ENCODE measurements at places on chromosomes 6 and 20.
A peak's percentile ranks its signal among the peaks of the same experiment; 100 is the strongest.

- no peak for DNase-seq
Measured at GRCh38 chr20:53141201-53142050, 169.3 kb downstream of the TSHZ2 start.

- no peak for DNase-seq
Measured at GRCh38 chr6:163291622-163292021, 122.9 kb upstream of the QKI start.

- DNase-seq, result no peak
Measured at GRCh38 chr6:10393544-10394225, 21.2 kb downstream of the TFAP2A start.

GRCh38 chr6:84581494-84582259 lies 182.7 kb downstream of the TBX18 start:
- DNase-seq, result no peak

DNA sequence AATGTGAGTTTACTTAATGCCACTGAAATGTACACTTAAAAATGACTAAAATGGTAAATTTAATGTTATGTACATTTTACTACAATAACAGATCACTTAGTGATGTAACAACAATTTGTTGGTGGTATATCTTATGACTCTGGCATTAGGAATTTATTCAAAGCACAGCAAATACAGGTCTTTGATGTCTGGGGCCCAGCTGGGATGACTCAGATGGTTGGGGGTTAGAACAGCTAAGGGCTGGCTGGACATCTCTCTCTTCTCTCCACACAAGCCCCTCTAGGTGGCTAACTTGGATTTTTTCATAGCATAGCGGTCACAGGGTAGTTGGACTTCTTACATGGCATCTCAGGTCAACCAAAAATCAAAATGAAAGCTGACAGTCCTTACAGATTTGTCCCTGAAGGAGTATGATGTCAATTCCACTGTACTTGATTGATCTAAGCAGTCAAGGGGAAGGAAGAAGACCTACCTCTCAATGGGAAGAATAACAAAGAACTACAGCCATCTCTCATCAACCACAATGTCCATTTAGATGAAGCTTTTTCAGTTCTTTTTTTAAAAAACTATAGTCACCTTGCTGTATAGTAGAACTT lies 37.5 kb upstream of the LCA5 start:
- DNase-seq, result no peak

DNA sequence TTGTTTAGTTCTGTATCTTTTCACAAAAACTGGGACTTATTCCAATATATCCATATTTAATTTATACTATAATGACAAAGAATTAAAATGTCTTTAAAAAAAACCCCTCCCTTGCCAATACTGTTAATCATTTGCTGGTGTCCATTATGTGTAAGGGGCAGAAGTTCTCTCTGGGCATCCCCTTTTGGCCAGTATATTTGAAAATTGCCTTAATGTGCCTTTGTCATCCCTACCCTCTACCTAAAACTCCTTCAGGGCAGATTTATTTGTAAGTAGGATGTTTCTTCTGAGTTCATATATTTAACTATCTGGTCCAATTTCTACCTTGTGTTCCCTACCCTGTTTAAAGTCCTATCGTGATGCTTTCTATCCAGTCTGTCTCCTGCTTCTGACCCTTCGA lies 62.9 kb downstream of the ARHGAP18 start:
- DNase-seq, result no peak

DNA sequence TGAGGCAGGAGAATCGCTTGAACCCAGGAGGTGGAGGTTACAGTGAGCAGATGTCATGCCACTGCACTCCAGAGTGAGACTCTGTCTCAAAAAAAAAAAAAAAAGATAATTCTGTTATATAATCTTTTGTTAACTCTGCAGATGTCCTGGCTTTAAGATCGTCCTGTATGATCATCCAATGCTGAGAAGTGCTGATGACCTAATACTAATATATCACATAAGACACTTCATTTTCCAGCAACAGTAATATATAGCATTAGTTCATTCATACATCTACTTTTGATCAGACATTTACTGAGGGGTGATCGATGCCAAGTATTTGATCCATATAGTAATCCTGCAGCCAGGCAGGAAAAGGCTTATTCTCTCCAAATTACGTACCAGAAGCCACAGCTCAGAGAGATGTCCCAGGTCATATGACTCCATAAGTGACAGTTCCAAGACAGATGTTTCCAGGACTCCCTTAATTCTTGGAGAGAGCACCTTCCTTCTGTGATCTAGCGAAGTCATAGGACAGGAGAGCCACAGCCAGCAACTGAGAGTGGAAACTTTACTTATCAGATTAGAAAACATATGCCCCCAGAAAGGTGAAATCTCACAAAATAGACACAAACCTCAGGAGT lies 60.7 kb downstream of the SHLD1 start:
- no peak for DNase-seq

- peak; percentile 53 for DNase-seq
Measured at GRCh38 chr6:135162678-135163439, 18.2 kb upstream of the MYB start.

DNA sequence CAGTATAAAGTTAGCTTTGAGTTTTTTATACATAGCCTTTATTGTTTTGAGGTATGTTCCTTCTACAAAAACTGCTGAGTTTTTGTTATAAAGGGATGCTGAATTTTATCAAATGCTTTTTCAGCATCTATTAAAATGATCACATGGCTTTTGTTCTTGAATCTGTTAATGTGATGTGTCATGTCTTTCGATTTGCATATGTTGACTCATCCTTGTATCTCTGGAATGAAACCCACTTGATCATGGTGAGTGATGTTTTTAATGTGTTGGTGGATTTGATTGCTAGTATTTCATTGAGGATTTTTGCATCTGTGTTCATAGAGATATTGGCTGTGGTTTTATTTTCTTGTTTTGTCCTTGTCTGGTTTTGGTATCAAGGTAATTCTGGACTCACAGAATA lies 24.7 kb upstream of the BLCAP start:
- no peak for DNase-seq

GRCh38 chr6:52900536-52900935 lies 9.0 kb downstream of the GSTA3 start:
- no peak for DNase-seq

- DNase-seq, result no peak
Measured at GRCh38 chr6:151721671-151722070, 85.8 kb upstream of the ESR1 start.

DNA sequence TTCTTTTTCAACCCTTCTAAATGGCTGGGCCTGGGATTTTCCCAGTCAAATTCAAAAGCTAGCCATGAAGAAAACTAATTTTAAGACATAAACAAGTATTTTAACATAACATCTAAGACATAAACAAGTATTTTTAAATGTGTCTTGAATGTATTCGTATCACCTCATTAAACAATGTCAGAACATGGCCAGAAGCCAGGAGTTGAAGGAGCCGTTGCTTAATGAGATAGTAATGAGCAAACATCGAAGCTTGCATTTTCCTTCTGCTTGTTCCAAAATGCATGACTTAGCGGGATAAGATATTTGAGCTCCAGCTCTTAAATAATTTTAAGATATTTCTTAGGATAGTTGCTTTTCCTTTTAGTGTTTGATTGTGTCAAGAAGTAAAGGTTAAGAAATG lies 4.2 kb upstream of the RNF182 start:
- no peak for DNase-seq

DNA sequence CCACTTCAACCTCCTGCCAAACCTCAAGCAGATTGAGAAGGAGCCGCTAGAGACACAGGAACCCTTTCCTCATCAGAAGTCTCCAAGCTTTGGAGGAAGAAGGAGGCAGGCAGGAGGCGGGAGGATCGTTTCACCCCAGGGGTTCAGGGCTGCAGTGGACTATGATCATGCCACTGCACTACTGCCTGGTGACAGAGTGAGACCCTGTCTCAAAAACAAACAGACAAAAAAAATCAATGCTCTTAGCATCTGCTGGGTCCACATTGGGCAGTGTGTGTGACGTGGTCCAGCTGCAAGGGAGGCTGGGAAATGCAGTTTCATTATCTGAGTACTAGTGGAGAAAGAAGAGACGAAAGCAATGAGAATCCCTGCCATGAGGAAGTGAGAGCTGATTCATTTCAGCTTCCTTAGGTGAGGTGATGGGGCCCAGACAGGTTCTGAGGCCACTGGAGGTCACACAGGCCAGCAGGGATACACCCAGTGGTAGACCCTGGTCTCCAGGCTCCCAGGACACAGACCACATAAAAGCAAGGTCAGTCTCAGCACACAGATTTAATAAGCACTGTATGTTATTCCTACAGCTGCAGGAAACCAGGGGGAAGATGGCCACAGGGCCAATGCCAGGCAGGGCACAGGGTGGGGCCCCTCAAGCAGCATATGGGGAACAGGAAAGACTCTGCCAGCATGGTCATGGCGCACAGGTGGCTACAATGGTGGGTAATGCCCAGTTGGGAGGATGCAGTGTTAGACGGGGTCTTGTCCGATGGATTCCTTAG lies 4.3 kb downstream of the GFRA4 start:
- DNase-seq, result no peak

- no peak for DNase-seq
Measured at GRCh38 chr20:37893566-37894241, 9.2 kb upstream of the VSTM2L start.

- peak; percentile 34 for DNase-seq
Measured at GRCh38 chr6:151376440-151376839, 14.9 kb downstream of the ZBTB2 start.

DNA sequence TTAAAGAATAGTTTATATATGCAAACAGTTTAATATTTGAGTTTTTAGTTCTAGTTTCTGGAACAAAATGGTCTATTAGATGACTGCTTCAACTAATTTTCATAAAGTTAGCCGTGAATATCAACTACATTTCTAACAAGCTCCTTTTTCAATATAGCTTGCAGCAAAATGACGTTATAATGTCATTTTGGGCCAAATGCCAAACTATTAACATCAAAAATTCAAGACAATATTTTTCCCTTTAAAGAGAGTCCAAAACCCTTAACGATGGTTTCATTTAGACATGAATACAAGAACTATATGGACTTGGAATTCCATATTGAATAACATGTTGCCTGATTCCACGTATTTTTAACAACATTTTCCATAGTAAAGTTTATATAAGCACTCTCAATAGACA lies 91.0 kb downstream of the SMLR1 start:
- DNase-seq, result no peak

DNA sequence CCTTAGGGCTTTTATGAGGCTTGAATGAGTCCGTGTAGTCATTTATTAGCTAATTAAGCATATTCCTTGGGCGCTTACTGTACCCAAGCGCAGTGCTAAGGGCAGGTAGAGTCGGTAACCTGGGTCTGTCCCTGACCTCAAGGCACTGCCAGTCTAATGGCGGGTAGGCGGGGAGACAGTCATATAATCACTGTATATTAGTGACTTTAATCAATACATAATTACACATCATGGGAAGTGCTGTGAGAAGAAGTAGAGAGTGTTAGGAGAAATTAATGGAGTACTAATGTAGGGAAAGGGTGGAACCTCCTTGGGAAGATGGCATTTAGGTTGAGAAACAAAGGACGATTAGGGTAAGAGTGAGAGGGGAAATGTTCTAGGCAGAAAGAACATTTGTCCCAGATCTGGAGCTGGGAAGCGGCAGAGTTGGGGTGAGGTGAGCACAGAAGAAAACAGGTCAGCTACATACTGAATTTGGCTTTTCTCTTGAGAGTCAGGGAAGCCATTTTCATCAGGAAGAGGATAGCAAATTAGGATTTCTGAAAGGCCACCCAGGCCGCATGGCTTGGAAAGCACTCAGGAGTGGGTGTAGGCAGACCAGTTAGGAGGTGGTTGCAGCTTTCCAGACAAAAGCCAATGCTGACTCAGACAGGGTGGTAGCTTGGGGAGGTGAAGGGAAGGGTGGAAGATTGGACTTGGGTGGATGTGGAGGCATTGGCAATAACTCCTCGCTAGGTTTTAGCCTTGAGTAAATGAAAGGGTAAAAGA lies 954 bp upstream of the BLCAP start:
- DNase-seq, result no peak

GRCh38 chr6:90610751-90611542 lies 24.1 kb upstream of the MAP3K7 start:
- no peak for DNase-seq

DNA sequence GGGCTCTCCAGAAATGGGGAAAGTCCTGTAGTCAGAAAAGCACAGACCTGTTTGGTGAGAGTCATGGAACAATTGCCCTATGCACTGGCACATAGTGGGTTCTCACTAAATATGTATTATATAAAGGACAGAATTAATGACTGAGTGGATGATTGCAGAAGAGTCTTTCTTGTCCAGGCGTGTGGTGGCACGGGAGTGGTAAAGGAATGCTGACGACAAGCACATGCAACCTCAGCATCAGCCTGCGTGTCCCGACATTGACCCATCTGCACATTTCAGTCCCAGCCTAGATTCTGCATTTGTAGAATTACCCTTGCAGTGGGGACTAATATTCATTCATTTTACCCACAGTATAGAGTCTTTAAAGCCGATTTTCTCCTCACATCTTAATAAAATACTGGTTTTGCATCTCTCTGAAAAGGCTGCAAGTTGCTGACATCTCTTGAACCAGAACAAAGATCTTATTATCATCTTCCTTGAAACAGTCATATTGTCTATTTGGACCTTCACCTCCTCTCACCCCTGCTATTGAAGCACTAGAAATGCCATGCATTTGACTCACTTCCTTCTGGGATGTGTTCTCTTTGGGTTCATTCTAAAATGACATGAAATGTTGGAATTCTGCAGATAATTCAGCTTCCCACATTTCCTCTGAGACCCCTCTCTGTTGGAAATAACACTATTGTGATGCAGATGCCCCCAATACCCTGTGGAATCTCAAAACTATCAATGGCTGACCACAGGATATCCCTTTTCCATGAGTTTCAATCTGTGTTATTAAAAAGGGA lies 883.6 kb upstream of the FLRT3 start:
- no peak for DNase-seq

DNA sequence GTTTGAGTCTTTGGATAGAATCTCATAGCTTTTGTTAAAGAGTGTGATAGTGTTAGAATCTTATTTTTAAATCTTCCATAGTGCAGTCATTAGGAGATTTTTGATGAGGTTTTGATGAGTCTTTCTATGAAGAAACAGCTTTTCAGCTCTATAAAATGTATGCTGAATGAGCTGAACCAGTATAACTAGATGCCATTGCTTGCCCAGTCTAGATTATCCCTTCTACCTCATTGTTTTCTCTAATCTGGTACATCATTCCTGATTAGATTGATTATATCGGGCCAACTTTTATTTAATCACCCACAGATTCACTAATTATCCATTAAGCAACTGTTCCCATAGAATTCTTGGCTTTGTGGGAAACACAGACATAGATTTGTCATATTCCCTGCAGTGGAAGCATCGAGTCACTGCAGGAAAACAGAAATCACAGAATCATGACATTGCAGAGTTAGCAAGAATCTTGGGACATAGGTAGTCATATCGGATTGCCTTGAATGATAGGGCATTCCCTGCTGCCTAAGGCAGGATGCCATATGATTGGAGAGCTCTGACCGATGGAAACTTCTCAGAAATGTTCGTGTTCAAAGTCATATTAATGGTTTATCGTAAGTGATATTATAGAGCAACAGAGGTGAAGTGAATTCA lies 882.7 kb upstream of the FLRT3 start:
- no peak for DNase-seq

GRCh38 chr6:46961232-46961631 lies 39.5 kb upstream of the ADGRF5 start:
- no peak for DNase-seq

Data from CD4-positive, alpha-beta T cell treated with Interleukin-12 subunit alpha and Interleukin-12 subunit beta, for 1 hour (primary cell).